Globus pallidus (tissue), 1 donor: ENCODE measurements at places on chromosomes 4 and X.

DNA sequence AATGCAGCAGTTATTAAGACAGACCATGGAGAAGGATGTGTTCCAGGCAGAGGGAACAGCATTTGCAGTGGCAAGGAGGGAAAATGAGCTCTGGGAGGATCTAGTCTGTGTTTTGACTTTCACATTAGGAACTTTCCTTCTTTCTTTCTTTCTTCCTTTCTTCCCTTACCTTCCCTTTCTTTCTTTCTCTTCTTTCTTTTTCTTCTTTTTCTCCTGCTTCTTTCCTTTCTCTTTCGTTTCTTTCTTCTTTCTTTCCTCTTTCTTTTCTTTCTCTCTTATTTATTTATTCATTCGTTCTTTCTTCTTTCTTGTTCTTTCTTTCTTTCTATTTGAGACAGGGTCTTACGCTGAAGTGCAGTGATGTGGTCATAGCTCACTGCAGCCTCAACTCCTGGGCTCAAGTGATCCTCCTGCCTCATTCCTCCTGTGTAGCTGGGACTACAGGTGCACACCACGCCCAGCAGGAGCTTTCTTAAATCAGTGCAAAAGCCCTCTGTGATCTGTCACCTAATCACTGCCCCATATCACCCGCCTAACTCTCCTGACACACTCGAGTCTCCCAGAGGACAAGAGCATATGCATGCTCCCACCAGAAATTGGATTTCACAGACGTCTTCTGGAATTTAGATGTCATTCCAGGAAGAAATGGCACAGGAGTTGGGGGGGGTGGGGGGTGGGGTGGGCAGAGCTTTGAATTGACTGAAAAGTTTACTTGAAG is 15.4 kb upstream of the SPATA4 start:
- DNase-seq, result no peak

GRCh38 chr4:180696460-180697092 is 1546.6 kb upstream of the TENM3 start:
- no peak for DNase-seq

- no peak for DNase-seq
Measured at GRCh38 chrX:70331161-70331560, 41.3 kb downstream of the KIF4A start.

GRCh38 chr4:84878090-84878489 is 88.4 kb downstream of the WDFY3 start:
- DNase-seq, result no peak

- peak; percentile 60 for DNase-seq
Measured at GRCh38 chrX:153708415-153708814, 15.8 kb downstream of the BCAP31 start.

- peak; percentile 84 for DNase-seq
Measured at GRCh38 chr4:169116270-169116901, 106.3 kb upstream of the CBR4 start.

DNA sequence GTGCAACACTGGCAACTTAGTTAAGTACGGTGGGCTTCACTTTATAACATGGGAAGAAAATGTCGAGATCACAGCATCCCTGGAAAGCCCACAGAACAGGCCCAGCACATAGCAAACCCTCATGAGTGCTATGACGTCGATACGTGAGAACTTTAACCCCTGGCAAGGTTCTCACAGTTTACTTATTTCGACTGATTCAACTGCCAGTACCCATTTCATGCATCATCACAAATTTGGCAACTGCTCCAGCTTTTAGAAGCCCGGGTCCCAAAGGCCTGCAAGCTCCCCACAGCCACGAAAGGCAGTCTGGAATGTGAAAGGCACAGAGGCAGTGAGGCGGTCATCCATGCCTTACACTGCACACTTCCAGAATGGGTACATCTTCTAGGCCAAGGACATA is 41.2 kb downstream of the RELL1 start:
- no peak for DNase-seq

- no peak for DNase-seq
Measured at GRCh38 chrX:115939636-115940160, 230.8 kb upstream of the AGTR2 start.

DNA sequence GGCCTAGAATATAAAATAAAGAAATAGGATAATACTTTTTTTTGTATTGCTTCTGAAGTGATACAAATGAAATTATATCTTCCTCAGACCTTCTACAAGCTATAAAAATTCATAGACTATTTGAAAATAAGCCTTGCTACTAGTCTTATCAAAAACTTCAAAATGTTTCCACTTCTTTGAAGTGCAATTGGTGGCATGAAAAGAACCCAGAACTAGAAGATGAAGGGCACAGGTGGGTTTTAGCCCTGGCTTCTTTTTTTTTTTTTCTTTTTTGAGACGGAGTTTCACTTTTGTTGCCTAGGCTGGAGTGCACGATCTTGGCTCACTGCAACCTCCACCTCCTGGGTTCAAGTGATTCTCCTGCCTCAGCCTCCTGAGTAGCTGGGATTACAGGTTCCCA is 44.2 kb downstream of the GSX2 start:
- DNase-seq, result no peak

- DNase-seq, result peak; percentile 62
Measured at GRCh38 chrX:5617666-5618065, 611.0 kb downstream of the NLGN4X start.

DNA sequence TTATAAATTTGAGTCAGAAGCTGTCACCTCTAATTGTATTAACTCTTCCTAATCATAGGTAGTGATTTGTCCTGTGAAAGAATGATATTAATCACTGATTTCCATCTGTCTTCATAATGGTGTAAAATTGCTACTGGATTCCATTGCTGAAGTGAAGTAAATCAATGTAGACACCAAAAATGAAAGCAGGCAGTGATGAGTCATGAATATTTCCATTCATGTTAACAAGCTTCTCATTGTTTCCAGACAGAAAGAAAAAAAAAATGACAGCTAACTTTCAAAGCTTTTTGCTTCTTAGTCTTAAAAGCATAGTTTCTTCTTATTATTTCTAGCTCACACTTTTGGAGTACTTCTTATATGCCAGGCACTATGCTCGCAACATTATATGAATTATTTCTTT is 21.5 kb downstream of the FAM114A1 start:
- DNase-seq, result peak; percentile 86

- DNase-seq, result peak; percentile 67
Measured at GRCh38 chr4:153156263-153156662, 48.0 kb upstream of the TRIM2 start.

DNA sequence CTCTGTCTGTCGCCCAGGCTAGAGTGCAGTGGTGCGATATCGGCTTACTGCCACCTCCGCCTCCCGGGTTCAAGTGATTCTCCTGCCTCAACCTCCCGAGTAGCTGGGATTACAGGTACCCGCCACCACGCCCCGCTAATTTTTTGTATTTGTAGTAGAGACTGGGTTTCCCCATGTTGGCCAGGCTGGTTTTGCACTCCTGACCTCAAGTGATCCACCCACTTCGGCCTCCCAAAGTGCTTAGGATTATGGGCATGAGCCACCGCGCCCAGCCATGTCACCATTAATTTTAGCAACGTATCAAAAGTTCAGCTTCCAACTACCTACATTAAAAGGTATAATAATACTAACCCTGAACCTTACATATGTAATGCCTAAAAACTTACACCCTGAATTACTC is 940 bp upstream of the UTP3 start:
- DNase-seq, result no peak

- DNase-seq, result no peak
Measured at GRCh38 chr4:144410230-144410783, 235.6 kb upstream of the HHIP start.

DNA sequence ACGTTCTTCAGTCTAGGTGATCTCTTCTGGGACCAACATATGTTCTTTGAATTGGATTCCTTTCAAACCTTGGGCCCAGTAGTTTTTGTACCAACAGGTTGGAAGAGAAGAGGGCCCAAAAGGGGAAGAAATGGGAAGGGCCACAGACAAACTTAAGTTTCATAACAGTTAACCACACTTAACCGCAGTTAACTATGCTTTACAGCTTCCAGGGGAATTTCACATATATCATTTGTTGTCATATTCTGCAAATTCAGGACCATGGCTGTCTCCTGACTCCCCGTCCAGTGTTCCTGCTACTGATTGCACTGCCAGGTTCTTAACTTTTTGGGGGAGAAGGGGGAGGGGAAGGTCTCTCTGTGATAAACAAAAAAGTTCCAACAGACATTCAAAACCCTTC is 34.6 kb downstream of the RTL5 start:
- DNase-seq, result no peak

GRCh38 chr4:89752932-89753598 is 83.9 kb downstream of the SNCA start:
- DNase-seq, result no peak

- DNase-seq, result peak; percentile 16
Measured at GRCh38 chr4:98469771-98470170, 188.6 kb downstream of the TSPAN5 start.

GRCh38 chr4:37146260-37146659 is 98.3 kb upstream of the NWD2 start:
- no peak for DNase-seq

DNA sequence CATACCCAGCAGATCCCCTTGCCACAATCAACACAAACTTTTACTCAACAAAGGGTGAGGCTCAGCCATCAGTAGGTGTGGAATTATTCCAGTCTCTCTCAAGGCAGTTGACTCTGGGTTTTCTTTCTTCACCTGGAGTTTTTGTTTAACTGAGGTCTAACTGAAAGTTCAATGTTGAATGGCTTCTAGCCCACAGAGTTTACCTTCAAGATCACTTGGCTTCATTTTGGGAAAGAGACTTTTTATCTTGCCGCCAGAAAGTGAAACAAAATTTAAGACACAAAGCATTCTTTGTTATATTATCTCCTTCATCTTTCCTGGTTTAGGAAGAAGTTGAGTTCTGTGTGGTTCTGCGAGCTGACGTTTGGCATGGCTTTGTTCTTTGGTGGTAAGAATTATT is 83.8 kb upstream of the RASGEF1B start:
- DNase-seq, result no peak

DNA sequence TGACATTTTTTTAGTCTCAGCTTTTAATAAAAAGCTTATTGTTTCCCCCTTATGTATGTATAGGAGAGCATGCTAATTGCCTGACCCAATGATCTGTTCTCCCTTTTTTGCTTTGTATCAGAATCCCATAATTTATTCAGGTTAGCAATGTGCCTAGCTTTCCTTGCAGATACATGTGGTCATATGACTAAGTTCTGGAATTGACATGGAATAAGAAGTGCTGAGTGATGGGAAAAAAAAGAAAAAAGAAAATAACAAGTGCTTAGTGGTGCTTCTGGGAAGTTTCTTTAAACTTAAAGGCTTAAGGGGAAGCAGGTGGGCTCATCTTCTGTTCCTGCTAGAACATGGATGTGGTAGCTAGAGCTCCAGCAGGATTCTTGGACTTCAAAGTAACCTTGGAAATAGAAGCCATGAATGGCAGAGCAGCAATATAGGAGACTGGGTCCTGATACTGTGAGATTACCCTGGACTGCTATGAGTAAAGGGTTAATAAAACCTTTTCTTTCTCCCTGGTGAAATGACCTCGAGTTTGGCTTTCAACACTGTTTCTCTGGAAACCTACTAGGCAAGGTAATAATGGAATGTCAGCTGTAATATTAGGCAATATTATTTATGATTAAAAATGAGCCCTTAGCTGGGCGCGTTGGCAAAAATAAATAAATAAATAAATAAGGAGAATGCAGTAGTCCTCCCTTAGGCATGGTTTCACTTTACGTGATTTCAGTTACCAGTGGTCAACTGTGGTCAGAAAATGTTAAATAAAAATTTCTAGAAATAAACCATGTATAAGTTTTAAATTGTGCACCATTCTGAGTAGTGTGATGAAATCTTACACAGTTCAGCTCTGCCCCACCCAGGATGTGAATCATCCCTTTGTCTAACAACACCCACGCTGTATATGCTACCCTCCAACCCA is 16.7 kb upstream of the RBM41 start:
- no peak for DNase-seq

- no peak for DNase-seq
Measured at GRCh38 chrX:29348288-29348687, 761.0 kb downstream of the IL1RAPL1 start.

DNA sequence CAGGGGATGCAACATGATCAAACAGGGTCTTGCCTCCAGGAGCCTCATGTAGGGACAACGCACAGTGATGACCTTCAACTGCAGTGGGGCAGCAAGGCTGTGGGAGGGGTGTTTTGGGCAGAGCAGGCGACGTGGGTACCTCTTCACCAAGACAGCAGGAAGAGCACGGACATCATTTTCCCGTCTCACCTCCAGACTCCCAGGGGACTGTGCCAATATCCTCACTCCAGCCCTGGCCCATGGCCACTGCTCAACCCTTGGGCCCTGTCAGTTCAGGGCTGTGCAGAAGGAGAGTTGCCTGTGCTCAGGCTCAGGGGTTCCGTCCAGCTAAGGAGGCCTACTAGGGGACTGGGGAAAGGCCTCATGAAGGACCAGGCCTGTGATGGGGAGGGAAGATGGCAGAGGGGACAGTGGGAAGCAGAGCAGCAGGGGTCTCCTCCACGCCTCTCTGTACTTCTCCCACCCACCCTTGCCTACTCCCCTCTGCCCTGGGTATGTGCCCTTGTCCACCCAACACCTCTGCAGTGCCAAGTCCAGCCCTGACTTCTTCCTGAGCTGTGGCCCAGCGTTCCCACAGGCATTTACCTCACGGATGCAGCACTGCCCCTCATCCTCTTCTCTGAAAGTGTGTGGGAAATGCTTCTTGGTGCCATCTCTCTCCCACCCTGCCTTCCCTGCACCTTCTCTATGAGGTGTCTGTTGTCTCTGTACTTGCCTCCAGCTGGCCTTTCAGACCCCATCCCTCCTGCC is 1.4 kb downstream of the IL9R start:
- no peak for DNase-seq

- no peak for DNase-seq
Measured at GRCh38 chr4:53100501-53101190, 238.5 kb downstream of the RASL11B start.

DNA sequence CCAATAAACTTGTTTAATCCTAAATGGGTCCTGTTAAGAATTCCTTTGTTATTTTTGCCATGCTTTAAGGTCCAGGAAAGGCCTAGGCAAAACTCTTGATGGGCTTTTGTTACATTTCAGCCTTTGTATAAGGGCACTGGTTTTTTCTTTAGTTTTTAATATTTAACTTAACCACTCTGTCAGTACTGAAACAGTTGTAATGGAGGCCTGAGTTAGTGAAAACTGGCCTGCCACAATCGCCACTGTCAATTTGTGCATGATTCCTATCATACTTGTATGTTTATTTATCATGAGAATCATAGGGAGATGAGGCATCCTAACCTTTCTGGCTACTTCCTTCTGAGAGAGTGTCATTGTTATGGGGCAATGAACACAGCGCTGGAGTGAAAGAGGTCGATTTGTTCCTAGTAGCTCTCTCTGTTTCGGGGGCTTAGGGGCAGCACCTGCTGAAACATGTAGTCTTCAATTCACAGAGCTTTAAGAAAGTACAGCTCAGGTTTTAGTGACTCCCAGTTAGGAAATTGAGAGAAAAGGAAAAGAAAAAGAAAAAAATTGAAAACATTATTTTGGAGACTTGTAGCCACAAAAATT is 393.8 kb upstream of the FSTL5 start:
- no peak for DNase-seq

GRCh38 chr4:184934961-184935360 is 83.3 kb upstream of the HELT start:
- DNase-seq, result no peak

- DNase-seq, result no peak
Measured at GRCh38 chrX:42694260-42694815, 83.6 kb downstream of the PPP1R2C start.
